HS-5 (cell line): ENCODE measurements at places on chromosomes 2 and 18.

DNA sequence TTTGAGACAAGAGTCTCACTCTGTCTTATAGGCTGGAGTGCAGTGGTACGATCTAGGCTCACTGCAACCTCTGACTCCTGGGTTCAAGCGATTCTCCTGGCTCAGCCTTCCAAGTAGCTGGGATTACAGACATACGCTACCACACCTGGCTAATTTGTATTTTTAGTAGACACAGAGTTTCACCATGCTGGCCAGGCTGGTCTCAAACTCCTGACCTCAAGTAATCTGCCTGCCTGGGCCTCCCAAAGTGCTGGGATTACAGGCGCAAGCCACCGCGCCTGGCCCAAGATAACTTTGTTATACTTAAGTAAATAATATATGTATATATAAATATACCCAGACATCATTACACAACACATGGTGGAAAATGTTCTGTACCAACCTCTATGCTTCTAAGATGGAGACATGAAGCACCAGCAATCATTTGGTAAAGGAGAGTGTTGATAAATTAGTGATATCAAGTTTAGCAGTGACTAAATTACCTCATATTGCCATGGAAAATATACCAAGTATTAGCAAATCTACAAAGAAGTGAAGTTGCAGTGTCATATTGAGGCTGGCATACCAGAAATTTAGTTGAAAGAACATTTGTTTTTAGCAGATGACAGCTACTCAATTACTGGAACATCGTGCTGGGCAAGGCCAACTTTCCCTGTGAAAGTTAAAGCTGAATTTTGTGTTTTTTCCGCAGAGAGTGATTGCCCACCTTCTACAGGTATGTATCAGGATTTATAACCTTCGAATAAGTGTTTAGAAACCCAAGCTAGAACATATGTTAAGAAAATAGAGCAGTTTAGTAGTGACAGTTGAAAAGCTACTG, 177.7 kb downstream of the MYCN start:
- no peak for DNase-seq

DNA sequence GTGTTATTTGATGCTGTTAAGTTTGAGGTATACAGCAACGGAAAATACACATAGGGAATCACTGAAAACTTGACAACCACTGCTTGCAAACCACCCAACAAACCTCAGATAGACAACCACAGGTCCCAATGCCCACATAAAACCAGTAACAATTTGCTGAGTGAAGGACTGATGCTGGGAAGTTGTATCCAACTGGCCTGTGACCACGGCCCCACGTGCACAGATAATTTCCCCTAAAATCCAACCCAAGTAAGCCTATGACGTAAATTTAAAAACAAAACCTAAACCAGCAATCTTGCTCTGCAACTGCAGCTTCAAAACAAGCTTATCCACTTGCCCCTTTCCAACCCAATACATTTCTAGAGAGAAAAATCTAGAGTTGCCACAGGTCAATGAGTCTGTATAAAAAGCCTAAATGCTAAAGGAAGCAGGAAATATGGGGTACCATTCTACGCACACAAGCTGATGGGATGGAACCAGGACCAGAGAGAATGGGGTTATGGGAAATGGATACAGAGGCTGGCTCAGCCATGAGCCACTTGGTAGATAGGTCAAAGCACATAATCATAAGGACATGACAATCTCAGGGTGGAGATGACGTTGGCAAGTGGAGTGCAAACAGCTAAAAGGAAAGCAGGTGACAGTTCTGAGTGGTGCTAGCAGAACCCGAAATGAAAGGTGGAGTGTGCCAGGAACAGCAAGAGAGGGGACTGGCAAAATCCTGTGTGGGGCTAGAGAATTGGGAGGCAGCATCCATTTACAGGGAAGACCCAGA, 27.8 kb upstream of the CREB1 start:
- no peak for DNase-seq

DNA sequence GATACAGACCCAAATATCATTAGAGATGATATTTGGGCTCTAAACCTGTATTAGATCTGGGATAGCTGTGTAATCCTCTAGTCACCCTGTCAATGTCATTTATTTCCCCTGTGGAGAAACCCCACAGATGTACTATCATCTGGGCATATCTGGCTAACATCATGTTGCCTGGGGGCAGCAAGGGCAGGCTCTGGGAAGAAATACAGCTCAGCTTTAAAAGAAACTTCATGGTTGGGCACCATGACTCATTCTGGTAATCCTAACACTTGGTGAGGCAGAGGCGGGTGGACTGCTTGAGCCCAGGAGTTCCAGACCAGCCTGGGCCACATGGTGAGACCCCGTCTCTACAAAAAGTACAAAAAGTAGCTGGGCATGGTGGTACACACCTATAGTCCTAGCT, 282.5 kb downstream of the SLC8A1 start:
- no peak for DNase-seq

GRCh38 chr2:215606219-215606618, 170.4 kb upstream of the FN1 start:
- no peak for DNase-seq

DNA sequence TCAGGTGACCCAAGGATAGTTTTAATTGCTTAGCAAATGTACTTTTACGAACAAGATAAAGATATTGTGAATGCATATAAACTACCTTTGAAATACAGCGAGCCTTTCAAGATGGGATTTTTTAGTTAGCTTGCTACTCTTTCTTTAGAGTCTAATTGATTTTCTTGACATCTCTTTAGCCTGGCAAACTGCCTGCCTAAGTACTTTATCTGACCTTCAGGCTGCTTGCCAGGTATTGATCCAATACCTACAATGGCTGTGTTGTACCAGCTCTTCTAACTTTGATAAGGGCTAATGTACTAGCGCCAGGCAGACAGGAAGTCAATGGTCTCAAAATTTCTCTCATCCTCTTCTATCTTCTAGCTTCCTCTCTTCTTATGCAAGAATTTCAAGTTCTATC, 414.4 kb upstream of the ACVR2A start:
- DNase-seq = no peak

- no peak for DNase-seq
These were observed 100.2 kb downstream of the ATAD2B start for GRCh38 chr2:23826771-23827170.

DNA sequence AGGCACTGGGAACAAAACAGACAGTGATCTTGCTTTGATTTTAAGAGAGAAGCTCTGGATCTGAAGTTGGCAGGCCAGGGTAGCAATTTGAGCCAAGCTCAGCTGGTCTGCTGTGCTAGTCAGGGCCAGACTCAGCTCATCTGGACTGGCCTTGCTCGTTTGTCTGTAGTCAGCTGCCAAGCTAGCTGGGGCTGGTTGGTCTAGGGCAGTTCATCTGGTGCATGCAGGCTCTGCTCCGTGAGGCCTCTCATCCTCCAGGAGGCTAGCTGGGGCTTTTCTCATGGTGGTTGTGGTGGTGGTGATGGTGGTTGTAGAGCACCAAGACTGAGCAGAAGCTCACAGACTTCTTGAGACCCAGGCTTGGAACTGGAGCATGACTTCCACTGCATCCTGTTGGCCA, 10.3 kb downstream of the FBLN7 start:
- no peak for DNase-seq

GRCh38 chr2:119416299-119416923, 15.2 kb upstream of the TMEM37 start:
- DNase-seq = no peak

DNA sequence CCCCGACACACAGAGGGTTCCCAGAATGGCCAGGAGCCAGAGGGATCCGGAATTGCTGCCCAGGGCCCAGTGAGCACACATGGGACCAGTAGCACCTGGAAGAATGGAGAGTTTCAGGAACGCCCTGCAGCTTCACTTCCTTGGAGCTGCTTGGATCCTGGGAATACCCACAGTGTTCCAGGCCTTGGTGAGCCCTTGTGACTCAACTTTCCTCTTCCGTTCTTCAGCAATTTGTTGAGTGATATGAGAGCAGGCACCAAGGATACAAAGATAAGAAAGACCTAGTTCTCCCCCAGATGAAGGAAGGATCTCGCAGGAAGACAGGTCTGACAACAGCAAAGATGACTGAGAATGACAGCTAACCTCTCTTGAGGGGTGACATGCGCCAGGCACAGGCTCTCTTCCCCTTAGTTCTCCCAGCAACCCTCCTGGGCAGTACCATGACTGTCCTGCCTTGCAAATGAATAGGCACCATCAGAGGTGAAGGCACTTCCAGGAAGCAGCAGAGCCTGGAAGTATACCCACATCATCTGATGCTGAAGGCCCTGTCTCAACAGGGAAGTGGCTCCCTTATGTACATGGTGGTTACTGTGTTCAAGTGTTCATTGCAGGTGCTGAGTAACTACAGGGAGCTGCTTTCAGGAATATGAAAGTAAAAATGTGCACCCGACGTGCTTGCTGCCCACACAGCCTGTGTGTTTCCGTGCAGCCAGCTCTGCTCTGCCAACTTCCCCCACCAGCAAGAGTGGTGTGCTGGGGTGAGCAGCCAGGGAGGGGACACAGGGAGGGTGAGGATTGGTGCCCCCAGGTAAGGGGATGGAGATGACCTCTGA, 116.2 kb downstream of the STPG4 start:
- no peak for DNase-seq

GRCh38 chr2:130796290-130796689, 40.4 kb upstream of the ARHGEF4 start:
- no peak for DNase-seq

DNA sequence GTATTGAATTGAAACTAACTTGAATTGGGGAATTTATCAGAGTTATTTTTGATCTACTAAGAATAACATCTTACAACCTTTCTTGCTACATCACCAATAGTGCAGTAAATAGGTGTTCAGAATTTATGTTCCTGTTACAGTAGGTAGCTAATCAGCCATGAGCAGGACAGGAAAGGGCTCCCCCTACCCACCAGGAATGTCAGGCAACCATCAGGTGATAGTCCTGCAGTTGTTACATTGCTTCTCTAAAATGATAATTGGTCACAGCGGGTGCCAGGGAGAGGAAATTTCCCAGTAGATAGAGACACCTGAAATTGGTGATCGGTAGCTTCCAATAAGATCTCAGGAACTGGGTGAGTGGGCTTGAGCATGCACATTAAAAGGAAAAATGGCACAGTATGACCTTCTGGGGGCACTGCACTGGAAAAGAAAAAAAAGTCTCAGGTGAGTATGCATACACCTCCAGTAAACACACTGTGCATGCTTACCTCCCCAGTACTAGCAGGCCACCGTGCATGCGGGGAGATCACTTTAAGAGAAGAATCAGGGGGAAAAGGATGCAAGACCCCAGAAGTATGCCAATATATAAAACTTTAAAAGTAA, 1092.0 kb upstream of the LRRTM1 start:
- DNase-seq = no peak

GRCh38 chr2:118255301-118255700, 167.0 kb downstream of the INSIG2 start:
- no peak for DNase-seq

DNA sequence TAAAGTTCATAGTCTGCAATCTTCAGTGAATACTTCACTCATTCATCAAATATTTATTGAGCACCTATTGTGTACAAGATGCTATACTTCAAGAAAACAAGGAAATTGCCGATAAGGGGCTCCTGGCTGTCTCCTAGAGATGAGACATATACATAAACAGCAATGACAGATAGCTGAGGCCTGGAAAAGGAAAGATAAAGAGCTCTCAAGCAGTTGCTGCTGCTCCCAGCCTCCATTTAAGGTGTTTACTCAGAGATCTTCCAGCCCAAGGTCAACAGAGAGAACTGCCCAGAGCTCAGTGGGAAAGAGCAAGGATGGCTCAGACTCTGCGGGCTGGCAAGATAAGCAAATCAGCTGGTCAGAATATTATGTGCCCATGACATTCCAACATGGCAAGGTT, 3.3 kb upstream of the SLC14A2 start:
- DNase-seq = no peak
